ENCODE measurements at places on chromosomes 7 and 10. TPM values are rescaled to one million over a fixed set of nuclear protein-coding genes. Genes with fewer than 3 reads are reported as not detected.

GRCh38 chr7:108196004-108196403 lies 65.8 kb upstream of the LAMB4 start:
- DNase-seq: no peak

TMEM178B gene
- total RNA-seq: not detected

GRCh38 chr7:28748933-28749584 lies 209.1 kb downstream of the TRIL start:
- DNase-seq: peak; percentile 9

- DNase-seq: peak; percentile 15
Measured at GRCh38 chr10:65358565-65358964, 1567.3 kb upstream of the LRRTM3 start.

DNA sequence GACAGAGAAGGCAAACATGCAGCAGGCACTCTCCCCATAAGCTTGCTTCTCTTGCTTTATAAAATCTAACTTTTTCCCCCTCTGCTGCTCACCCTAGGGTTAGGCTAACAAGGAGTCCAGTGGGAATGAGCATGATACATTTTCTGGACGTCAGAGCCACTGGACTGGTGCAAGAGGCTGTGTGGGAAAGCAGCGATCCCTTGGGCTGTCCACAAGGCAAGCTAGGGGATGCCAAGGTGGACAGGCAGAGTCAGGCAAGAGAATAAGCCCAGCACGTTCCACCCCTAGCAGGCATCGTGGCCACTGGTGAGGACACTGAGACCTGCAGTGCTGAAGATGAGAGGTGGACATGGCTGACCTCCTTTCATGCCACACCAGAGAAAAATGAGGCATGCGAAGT lies 290.9 kb upstream of the ZMIZ1 start:
- no peak for DNase-seq

DNA sequence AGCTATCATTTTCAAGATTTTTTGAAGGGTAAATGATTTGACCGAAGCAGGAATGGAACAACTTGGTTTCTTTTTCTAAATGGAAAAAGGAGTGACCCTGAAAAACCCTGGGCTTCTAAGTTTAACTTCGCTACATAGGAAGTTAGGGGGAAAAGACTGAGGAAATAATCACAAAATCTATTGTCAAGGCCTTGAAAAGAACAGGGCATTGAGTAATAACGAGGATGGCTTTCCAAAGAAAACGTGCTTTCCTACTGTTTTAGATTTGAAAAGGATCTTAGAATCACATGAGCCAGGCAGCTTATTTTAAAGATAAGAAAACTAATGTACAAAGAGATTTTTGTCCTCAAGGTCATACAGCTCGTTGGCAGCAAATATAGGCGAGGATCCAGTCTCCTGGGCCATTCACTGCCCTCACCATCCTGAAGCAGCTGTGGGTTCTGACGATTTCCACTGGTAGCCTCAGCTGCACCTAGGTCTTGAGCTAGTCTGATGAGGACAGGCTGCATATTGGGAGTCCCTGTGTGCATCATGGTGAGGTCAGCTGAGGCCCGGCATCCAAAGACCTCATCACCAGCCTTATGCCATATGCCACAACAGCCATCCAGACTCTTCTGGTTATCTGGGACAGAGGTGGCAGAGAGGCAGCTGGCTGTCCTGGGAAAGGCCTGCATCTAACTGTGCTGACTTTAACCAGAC lies 384.7 kb upstream of the NRP1 start:
- no peak for DNase-seq

GRCh38 chr7:98202367-98203195 lies 8.7 kb upstream of the BHLHA15 start:
- no peak for DNase-seq

DNA sequence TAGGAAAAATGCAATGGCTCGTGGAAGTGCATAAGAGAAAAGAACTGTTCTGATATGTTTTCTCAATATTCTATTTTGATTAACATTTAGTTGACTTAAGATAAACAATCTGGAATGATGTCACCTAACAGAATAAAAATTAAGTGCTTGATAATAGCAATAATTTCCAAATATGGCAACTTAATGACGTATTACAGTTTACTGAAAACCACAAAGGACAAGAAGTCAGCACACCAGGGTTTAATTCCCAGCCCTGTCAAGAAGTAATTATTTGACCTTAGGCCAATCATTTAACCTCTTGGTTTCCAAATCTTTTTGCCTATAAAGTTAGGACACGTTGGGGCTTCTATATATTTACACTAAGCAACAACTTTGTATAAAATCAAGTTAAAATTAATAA lies 95.7 kb downstream of the CABCOCO1 start:
- no peak for DNase-seq

- DNase-seq: no peak
Measured at GRCh38 chr7:111352319-111352718, 210.0 kb downstream of the IMMP2L start.

TUBAL3 gene
- 0.52 TPM for total RNA-seq

LEP gene
- total RNA-seq: not detected

- DNase-seq: no peak
Measured at GRCh38 chr7:44650242-44650641, 43.8 kb downstream of the OGDH start.

ATOH7 gene
- not detected for total RNA-seq

CDNF gene
- 0.48 TPM for total RNA-seq

EEPD1 gene
- total RNA-seq: 9.4 TPM

DNA sequence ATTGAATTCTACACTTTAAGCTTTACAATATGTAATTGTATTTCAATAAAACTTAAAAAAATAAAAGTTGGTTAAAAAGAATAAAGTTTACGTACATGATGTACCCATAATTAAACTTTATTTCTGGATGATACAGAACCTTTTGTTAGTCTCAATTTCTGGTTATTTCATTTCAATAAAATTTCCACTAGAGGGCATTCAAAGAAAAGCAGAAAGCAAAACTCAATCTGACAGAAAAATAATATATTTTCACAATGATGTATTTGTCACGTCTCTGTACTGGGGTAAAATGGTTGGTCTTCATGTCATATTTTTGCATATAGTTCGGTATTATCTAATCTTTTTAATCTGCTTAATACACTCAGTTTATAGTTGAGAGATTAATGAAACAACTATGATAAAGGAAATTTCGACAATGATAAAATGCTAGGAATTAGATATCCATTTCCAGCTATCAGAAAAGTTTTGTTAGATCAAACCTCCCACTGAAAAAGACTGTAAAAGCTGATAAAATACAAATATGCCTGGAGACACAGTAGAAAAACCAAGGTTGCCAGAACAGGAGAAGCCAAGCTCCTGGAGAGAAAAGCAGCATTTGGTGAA lies 27.4 kb downstream of the ASZ1 start:
- DNase-seq: no peak

GRCh38 chr10:873020-873419 lies 58.5 kb downstream of the LARP4B start:
- DNase-seq: no peak

NEBL gene
- 21.9 TPM for total RNA-seq

DNA sequence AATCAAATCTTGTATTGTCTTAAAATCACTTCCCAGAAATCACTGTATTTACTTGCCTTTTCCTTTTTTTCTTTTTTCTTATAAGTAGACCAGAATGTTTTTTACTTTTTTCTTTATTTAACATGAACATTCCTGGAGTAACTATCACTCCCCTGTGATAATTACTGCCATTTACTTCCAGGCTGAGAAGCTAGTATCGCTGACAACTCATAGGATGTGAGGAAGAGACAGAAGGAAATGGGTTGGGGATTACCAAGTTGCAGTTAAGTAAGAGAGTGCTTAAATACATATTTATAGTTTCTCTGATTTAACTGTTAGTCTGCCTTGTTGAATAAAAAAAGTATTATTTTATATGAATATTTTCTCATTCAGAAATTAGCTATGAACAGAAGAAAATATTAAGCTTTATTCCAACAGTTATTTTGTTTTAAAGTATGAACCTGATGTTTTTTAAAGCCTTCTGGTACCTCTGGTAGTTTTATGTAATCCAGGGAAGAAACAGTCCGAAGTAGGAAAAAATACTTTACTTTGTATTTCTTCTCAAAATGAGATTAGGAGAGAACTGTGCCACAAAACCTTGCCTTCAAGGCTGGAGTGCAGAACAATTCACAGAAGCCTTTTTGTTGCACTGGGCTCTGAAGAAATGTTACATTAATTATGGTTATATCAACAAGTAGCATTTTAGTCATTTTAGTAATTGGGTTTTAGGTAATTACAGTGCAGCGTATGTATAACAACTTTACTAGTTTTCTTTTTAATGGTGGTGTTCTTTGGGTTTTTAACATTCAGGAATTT lies 72.8 kb downstream of the SHOC2 start:
- no peak for DNase-seq

GRCh38 chr10:30821994-30822692 lies 192.6 kb upstream of the LYZL2 start:
- no peak for DNase-seq

- DNase-seq: no peak
Measured at GRCh38 chr7:137935884-137936508, 65.9 kb downstream of the CREB3L2 start.

- DNase-seq: no peak
Measured at GRCh38 chr10:64350665-64351064, 829.5 kb downstream of the REEP3 start.

DNA sequence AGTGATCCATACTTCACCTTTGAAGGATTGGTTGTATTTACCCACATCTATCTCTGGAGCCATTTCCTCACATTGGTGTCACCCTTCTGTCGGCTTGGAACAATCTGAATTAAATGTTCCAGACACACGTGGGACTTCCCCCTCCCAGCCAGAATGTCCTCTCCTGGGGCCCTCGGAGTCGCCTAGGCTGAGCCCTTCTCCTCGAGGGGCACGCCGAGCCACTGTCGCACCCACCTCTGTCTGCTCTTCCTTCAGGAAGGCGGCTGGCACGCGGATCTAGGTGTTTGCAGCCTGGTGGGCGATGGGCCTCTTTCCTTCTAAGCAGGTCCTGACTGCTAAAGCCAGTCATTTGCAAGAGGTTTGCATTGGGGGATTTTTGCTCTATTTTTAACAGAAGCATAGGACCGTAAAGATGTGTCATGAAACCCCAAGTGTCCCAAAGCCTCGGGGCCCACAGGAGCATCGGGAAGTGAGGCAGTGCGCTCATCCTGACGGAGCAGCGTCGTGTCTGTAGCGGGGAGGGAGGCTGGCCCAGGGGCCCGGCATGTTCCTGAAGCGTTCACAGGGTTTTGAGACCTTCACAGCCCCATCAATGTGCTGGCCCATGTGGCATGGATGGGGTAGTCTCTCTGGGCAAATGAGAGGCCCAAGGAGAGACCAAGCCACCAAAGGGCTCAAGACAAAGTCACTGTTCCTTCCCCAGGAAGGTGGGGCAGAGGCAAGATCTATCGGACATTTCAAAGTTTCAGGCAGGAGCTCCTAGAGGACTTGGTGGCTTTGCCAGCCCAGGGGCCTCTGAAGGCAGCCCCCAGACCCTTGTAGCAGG lies 86.7 kb downstream of the RGS10 start:
- no peak for DNase-seq

RBM20 gene
- total RNA-seq: 0.11 TPM

- no peak for DNase-seq
Measured at GRCh38 chr10:58873161-58873560, 303.3 kb upstream of the PHYHIPL start.

All from PC-9 (cell line).